ELR (cell line): ENCODE measurements at places on chromosomes 16 and 17.

DNA sequence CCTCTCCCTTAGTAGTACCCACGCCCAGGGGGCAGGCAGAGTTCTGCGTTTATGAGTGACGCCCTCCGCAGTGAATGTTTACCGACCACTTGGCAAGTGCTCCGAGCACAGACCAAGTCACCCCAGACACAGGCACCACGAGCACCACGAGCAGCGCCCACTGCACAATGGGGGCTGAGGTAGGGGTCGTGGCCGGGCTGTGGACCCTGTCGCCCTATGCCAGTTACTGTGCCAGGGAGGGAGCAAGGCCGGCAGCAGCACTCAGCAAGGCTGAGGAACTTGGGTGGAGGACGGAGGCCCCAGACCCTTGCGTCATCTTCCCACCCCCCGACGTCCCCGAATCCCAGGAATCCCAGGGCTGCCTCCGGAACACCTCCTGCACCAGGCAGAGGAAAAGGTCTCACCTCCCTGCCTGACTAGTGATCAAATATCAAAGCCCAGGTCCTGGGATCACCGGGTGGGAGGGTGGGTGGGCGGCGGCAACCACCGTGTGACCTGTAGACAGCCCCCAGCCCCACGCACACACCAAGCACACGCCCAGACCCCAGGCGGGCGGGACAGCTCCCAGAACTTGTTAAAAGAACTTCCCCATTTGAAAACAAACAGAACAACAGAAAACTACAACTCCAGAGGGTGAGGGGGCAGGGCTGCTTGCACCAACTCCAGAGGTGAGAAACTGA is 5.4 kb downstream of the VASN start:
- DNase-seq: no peak

DNA sequence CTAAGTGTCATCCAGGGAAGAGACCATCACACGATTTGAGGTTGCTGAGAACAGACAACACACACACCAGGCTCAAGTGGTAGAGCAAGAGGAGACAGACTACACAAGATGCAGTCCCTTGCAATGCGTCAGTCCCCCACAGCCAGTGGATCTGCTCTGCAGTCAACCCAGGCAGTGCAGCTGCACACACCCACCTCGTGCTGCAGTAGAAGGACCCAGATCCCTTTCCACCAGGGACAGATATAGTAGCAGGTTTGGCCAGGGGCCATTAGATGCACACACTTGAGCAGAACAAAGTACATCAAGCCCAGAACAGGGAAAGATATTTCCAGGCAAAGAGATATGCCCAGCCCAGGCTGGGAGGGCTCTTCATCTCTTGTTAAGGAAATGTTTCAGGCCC is 112.9 kb downstream of the GRIN2A start:
- DNase-seq: no peak

GRCh38 chr17:46841561-46842379 is 9.6 kb upstream of the WNT9B start:
- DNase-seq: peak; percentile 41

DNA sequence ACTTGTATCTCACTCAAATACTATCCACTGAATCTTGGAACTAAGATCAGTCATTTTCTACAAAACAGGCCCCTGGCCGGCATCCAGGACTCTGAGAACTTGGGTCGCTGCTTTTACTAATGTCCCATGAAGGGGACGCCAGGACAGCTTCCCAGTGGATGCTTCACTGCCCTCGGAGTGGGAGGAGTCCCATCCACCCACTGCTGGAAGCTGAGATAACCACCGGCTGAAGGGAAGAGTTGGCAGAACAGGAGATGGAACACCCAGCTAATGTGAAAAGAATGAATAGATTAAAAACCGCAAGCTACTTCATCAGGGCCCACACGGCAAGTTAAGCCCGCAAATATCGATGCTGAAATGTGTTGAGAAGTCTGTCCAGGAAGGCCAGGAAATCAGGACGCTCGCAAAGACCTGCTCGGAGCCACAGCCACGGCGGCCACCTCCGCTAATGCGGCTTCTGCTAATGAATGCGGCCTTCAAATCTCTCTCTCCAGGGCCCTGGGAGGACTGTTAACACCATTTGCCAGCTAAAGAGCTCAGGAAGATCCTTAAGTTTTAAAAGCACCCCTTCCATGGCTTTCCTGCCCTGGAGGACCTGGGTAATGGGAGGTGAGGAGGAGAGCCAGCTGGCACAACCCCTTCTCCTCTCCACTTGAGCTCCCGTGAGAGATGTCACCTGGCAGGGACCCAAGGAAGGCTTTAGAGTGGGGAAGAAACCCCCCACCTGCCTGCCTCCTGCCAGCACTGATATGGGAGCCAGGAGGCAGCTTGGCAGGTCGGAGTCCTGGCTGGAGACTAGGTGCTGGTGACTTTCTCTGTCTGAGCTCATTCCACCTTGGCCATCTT is 226.6 kb upstream of the RPL38 start:
- DNase-seq: no peak

- DNase-seq: no peak
Observed at GRCh38 chr17:9236286-9237052, 215.2 kb downstream of the NTN1 start.

- DNase-seq: peak; percentile 87
Observed at GRCh38 chr17:29412780-29413565, 22.8 kb downstream of the TAOK1 start.

GRCh38 chr17:81304196-81305015 is 9.3 kb upstream of the SLC38A10 start:
- DNase-seq: no peak
